ENCODE measurements at places on chromosomes 3 and 15.
A peak's percentile ranks its signal among the peaks of the same experiment; 100 is the strongest.

DNA sequence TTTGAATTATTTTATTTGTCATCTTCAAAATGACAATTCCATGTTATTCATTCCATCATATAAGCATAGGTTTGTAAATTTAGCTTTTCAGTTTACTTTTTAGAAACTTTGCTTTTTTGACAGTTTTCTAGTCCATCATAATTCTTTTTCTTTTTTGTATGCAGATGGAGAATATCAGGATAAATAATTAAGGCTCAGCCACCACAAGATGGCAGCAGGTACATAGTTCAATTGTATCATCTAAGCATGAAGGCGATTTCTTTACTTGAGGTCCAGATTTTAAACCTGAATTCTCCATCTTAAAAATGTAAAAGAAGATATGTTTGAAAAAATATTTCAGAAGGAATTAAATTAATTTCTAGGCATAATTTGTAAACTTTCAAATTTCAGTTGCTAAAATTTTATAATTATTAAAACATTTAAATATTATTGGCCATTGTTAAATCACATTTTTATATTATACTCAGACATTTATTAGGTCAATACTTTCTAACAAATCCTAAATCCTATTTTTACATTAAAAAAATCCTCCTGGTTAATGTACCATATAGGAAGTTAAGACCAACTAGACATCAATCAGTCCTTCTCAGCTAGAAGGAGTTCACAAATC, 15.1 kb downstream of the PLSCR5 start:
- DNase-seq = peak; percentile 56

GRCh38 chr3:46922871-46923558, 45.5 kb downstream of the PTH1R start:
- no peak for DNase-seq

- peak; percentile 76 for DNase-seq
These were observed 24.0 kb downstream of the STX19 start for GRCh38 chr3:94004301-94004910.

- DNase-seq = peak; percentile 39
These were observed 122.4 kb downstream of the XXYLT1 start for GRCh38 chr3:195148549-195148948.

DNA sequence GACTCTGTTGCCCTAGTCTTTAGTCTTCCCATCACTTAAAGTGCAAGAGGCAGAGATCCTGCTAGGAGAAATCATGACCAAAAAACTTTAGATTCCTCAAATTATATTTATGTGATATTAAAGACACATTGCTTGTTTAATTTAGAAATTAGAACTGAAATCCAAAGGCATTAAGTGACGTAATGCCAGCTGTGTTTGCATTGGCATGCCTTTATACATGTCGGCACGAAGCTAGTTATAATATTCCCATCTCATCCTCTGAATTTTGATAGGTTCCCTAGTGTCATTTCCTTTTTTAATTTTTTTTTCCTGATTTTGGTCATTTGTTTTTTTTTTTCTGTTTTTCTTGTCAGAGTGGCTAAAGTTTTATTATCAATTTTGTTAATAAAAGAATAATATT, 203.5 kb upstream of the ZBTB20 start:
- no peak for DNase-seq

- no peak for DNase-seq
These were observed 14.5 kb upstream of the GLCE start for GRCh38 chr15:69145694-69146492.

- peak; percentile 83 for DNase-seq
These were observed 33.7 kb upstream of the CD47 start for GRCh38 chr3:108124337-108125152.

DNA sequence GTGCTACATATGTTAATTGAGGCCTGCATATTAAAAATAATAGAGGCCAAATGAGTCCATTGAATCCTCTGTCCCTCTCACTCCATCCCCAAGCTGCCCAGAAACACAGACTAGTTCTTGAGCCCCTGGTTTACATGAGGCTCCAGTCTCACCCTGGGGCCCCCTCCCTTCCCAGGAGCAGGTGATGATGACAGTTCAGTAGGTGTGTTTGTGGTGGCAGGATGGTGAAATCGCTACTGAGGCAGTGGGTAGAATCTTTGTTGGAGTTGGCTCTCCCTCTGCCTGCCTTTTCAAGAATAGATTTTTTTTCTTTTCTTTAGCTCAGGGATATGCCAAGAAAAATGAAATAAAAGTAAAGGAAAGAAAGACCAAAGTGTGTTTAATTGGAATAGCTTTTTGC, 288.7 kb downstream of the EPHB1 start:
- DNase-seq = no peak

GRCh38 chr3:30512576-30512975, 93.8 kb upstream of the TGFBR2 start:
- DNase-seq = no peak

DNA sequence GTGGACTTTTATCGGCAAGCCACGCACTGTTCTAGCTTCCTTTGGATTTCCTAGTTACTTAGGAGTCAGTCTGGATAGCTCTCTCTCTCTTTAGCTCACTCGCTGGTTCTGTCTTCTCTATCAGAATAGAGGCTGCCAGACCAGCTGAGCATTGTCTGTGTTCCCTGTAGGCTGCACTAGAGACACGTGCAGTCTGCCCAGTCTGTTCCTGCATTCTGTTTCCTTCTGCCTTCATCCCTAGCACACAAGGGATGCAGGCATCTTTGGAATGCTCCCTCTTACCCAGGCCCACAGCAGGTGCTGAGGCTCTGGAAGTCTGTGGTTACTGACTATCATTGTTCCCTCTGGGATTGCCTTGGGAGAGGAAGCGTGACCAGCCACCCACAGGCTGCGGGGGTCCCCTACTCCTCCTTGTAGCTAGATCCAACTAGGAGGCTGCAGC, 322.8 kb downstream of the ZNF621 start:
- no peak for DNase-seq

GRCh38 chr3:187916072-187916471, 170.8 kb upstream of the BCL6 start:
- DNase-seq = no peak

GRCh38 chr3:128648940-128649663, 1.5 kb downstream of the RPN1 start:
- no peak for DNase-seq

GRCh38 chr3:67507584-67507983, 146.8 kb downstream of the SUCLG2 start:
- DNase-seq = no peak

GRCh38 chr3:152574461-152575079, 260.4 kb upstream of the P2RY1 start:
- peak; percentile 69 for DNase-seq

- peak; percentile 23 for DNase-seq
These were observed 167.8 kb upstream of the DPH6 start for GRCh38 chr15:35713733-35714132.

DNA sequence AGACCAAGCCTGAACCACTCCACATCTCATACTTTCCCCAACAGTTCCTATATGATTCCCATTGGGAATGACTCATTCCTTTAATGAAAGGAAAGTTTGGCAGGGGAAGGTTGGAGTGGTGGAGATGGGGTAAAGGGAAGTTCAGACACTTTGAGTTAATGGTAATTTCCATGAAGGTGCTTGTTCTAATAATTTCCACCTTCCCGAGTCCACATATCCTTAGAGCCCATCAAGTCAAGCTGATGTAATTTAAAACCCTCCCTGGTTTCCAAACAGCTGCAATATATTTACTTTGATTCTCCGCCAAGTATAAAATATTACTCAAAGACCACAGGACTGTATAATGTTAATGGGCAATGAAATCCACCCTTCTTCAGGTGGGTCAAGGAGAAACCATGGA, 95.0 kb upstream of the GALNT15 start:
- no peak for DNase-seq

DNA sequence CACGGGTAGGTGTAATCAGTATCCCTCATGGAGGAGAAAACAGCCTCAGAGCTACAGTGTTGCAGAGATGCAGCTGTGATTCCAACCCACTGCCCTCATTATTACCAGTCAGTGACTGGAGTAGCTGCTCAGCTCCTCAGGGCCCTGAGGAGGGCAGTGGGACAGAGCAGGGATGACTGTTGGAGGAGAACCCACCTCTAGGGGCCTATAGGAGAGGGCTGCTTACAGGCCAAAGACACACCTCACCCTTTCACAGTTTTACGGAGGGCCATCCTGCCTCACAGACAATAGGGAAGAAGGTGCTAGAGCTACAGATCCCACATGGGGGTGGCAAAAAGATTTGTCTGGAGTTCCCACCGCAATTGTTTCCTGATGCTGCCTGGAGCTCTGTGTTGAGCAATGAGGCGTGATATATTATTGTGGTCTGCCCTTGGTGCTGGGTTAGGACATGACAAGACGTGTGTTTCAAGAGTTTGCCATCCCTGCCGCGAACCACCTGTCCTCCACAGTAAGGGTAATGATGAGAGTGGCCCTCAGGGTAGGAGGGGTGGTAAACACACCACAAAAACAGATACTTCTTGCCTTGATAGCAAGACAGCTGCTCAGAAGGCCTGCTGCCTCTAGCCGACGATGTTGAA, 140.5 kb upstream of the TPM1 start:
- DNase-seq = no peak

- peak; percentile 8 for DNase-seq
These were observed 86.9 kb upstream of the TCF12 start for GRCh38 chr15:56831467-56832005.

- no peak for DNase-seq
These were observed 159.4 kb upstream of the SLC2A2 start for GRCh38 chr3:171185959-171186358.

GRCh38 chr3:134615743-134616142, 35.1 kb downstream of the KY start:
- no peak for DNase-seq

DNA sequence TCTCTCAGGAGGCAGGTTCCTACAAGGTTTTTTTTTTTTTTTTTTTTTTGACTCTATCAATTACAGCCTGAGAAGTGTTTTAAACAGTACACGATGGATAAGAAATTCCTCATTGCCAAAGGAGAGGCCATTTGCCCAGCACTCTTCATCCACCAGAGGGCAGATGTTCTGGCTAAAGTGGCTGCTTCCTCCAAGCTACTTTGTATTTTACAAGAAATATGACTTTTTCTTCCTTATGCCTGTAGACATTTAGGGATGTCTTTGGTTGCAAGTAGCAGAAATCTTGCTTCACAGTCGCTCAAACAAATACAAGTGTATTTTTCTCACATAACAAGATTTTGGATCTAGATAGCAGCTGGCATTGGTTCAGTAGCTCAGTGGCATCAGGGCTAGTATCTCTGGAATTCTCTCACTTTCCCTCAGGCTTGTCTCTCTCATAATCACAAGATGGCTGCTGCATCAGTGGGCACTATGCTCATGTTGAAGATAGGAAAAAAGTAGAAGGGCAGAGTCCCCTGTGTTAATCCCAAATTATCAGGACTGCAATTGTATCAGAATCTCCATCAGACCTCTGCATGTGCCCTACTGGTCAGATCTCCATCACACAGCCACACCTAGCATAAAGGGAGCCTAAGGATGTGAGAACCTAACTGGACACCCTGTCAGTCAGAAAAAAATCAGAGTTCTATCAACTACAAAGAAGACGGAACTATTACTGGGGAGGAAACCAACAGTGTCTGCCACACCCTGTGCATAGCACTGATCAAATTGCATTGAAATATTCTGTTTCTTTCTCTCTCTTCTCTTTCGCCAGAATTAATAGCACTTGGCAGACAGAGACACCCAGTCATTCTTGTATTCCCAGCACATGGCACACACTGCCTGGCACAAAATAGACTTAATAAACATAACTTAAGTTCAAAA, 138.9 kb upstream of the COL8A1 start:
- DNase-seq = peak; percentile 77

DNA sequence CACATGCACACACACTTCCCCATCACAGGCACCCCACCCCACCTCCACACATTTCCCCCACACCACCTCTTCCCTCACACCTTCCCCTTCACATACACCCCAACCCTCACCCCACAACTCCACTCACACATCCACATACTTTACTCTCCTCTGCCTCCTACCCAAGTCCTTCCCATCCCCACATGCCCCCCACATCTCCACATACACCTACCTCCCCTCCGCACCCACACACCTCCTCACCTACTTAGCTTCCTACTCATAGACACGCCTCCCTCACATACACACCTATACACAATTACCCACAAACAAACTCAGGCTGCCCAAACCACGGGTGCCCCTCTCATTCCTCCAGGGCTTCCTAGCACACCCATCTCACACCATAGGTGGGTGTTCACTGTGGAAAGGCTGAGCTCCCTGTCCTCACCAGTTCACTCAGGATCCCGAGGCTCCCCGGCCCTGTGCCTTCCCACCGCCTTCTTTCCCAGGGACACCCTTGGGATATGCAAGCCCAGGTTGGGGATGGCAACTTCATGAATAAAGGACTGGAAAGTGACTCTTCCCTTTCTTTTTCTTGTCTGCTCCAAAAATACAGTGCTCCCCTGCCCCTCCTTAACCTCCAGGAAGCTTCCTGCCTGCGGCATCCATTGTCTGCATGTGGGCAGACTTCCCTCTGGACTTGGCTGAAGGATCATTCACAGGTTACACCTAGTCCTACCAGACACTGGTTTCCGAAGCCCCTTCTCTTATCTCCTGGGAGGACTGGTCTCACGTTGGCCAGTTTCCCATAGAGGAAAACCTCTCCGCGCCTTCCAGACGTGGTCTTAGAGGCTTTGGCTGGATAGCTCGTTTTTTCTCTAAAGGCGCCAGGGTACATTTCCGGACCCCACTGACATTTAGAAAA, 61.5 kb downstream of the SLCO2A1 start:
- DNase-seq = no peak

DNA sequence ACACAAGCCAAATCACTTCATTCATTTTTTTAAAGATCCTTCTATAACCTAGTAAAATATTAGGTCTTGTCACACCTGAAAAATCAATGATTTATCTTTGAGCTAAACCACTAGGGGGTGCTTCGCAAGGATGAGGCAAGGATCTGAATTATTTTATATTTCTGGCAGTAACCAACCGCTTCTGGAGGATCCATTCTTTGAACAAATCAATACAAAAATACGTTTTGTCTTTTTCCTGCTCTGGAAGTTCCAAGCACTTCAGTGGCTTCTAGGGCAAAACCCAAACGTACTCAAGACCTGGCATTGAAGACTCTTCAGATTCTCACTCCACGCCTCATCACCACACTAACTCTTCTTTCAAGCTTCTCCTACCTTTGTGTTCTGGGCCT, 486 bp downstream of the LSG1 start:
- peak; percentile 58 for DNase-seq

- no peak for DNase-seq
These were observed 910.7 kb downstream of the TBL1XR1 start for GRCh38 chr3:176286476-176287085.

DNA sequence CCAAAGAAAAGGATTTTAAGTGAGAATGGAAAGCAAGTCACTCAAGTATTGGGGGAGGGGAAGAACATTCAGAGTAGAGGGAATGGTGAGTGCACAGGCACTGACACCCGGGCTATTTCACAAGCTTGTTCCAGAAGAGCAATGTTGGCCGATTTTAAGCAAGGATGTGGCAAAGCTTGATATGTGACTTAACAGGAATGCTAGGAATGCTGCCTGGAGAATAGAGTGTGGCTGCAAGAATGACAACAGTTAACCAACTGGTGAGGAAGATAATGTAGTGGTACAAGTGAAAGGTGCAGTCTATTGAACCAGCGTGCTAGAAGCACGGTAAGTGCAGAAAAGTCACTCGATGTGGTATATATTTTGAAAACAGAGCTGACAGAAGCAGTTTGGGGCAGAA, 6.2 kb upstream of the CCDC80 start:
- DNase-seq = no peak

All from suppressor macrophage treated with lipopolysaccharide for 1 hour (primary cell).